Inflammatory macrophage (primary cell): ENCODE measurements at places on chromosomes 12 and 14.

GRCh38 chr12:66971816-66972215 is 292.9 kb upstream of the GRIP1 start:
- DNase-seq: no peak

DNA sequence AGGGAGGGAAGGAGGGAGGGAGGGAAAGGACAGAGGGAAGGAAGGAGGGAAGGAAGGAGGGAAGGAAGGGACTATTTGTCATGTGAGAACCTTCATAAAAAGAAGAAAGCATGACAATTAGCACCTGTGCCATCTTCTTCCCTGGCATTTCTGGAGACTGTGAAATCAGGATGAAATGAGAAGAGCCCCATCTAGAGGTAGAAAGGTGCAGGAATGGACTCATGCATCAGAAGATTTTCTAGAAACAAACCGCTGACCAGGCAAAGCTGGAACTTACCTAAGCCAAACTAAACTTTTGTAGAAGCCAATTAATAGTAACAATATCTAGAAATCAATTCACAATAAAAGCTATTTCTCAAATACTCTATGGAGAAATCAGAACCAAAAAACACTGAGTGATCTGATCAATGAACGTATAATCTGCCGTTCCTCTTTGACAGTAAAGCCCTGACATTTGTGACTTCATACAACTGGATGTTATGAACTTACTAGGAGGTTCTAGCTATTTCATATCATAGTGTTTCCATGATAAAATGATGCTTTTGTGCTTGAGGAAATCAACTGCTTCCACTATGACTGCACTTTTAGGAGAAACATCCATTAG is 24.4 kb upstream of the CRACR2A start:
- peak; percentile 58 for DNase-seq

GRCh38 chr12:90024262-90024661 is 315.6 kb upstream of the ATP2B1 start:
- no peak for DNase-seq

DNA sequence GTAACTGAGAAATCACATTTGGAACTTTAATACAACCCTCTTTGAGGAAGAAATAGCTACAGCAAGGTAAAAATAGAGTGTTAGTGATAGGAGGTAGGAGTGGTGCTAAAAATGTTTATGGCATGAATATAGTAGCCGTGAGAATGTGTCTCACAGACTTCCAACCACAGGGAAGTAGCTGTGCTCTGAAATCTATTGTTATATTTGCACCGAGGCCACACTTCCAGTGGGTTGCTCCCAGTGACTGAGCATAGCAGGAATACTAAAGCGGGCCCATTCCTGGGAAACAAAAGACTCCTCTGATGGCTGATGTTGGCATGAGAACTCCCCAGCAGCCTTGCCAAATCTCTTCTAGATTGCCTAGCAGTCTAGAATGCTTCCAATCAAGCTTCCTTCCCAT is 174.1 kb upstream of the PLXNC1 start:
- DNase-seq: no peak

DNA sequence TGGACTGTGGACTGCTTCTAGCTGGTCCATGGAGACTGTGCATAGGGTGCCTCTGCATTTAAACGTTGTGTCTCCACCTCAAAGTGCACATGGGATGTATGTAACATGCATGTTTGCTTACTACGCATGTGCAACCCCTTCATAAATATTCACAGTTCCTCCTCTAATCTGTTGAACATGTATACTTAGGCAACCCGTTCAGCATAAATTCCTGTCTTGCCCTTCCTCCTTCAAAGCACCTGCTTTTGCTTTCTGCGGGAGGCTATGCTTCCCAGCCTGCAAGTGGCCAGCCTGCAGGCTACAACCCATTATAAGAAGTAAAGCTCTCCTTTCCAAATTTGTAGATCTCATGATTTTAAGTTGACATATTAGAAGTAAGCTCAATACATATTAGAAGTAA is 33.0 kb upstream of the OVCH1 start:
- no peak for DNase-seq

GRCh38 chr12:100472325-100472724 is 1.3 kb upstream of the NR1H4 start:
- no peak for DNase-seq

GRCh38 chr14:36455241-36455627 is 64.8 kb downstream of the NKX2-1 start:
- DNase-seq: no peak

DNA sequence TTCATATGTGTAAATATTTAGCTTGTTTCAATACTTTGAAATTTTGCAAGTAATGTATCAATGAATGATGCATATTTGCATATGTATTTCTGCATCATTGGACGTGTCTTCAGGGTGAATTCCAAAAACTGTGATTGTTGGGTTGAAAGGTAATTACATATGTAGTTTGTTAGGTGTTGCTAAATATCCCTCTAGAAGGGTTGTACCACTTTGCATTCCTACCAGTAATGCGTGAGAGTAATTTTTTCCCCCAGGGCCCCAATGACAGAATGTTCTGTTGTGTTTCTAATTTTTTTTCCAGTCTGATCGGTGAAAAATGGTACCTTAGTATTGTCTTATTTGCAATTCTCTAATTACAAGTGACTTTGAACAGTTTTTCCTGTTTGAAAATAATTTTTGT is 408.9 kb downstream of the NAV3 start:
- DNase-seq: no peak

DNA sequence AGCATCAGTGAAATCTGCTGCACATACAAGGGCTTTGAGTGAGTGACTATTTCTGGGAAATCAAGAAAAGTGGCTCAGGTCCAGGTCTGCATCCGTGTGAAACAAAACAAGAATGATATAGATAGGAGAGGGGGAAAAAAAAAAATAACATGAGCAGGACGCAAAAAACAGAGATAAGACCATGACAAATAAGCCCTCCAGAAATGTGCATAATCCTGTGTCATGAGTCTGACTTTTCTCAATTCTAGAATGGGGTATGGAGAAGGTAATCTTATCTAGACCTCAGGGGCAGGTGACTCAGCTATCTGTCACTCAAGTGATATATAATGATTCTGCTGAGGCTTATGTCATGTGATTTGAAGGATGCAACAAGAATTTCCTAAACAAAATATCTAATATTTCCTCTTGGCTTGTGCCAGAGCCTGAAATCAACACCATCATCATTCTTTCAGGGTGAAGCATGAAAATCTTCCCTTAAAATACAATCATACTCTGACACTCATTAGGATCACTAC is 250.0 kb downstream of the PHLDA1 start:
- no peak for DNase-seq

GRCh38 chr14:54370323-54371198 is 26.2 kb upstream of the CDKN3 start:
- DNase-seq: no peak

- DNase-seq: no peak
Observed at GRCh38 chr14:102891111-102891510, 31.4 kb upstream of the AMN start.

GRCh38 chr12:118326991-118327390 is 45.7 kb downstream of the TAOK3 start:
- no peak for DNase-seq

DNA sequence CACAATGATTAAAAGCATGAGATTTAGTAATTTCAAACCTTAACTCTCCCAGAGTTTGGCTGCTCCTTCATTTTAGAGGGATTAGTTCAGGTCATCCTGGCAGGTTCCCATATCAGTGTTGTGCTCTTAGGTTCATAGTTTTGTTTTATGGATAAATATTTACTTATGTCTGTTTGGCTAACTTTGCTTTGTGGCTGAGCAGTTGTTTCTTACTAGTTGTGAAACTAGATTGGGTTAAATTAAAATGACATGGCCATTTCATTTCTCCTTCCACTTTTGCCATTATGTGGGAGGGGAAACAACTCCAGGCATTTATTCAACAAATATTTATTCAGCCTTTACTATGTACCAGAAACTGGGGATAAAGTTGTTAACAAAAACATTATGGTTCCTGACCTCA is 158.8 kb downstream of the TMTC3 start:
- DNase-seq: no peak

DNA sequence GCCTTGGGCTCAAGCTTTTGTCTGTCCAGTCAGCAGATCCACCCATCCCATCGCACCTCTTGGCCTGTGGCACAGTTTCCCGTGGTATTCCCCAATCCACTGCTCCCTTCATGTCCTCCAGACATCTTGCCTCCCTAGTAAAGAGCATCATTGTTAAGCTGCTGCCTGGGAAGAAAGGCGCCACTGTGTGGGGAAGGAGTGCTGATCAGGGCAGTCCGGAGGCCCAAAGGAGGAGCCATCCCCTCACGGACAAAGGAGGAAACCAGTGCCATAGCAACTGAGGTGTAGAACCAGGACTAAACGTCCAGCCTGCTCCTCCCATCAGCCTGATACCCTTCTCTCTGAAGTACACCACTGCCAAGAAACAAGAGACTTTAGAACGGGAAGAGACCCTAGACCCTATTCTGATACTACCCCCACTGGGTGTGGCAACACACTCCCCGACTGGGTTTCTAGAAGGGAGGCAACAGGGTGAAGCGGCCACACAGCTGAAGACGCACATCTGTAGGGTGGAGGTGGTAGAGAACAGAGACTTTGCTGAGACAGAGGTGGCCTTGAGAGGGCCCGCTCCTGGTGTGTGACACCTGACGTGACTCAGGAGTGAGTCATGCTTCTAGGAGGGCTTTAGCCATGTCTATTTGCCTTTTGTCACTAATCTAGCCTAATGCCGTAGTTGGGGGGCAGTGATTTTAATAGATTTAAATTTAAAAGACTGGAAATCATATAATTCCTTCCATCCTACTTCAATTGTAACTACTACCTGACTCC is 185.0 kb downstream of the DPF3 start:
- no peak for DNase-seq

DNA sequence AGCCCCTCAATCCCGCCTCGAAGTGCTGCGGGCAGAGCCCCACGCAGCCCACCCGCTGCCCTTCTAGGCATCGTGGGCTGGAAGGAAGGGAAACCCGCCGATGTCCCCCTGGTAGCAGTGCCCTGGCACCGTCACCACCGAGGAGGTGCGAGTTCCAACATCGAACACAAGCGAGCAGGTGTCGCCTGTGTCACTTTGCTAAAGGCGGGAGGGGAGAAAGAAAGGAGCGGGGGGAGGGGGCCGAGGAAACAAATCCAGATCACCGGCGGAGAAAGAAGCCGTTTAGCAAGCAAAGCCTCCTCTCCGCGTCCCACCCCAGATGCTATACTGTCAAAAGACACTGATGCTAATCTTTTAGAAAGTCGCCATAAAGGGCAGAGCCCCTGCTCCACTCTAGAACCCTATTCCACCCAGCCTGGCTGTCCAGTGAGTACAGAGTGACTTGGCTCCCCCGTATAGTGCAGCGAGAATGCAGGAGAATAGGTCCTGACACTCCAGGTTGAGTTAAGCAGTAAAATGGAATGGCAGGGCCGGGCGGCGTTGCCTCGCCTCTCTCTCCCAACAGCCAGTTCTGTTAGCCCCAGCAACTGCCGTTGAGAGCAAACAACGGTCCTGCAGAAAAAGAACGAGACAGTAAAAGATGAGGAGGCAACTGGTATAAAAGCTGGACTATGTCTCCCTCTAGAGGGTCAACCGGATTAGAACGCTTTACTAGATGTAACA is 67.9 kb upstream of the USP15 start:
- DNase-seq: peak; percentile 75

GRCh38 chr12:114895827-114896226 is 211.9 kb upstream of the TBX3 start:
- no peak for DNase-seq

GRCh38 chr12:76462668-76463224 is 96.8 kb downstream of the OSBPL8 start:
- no peak for DNase-seq

GRCh38 chr12:130200445-130200844 is 38.2 kb downstream of the FZD10 start:
- DNase-seq: no peak

DNA sequence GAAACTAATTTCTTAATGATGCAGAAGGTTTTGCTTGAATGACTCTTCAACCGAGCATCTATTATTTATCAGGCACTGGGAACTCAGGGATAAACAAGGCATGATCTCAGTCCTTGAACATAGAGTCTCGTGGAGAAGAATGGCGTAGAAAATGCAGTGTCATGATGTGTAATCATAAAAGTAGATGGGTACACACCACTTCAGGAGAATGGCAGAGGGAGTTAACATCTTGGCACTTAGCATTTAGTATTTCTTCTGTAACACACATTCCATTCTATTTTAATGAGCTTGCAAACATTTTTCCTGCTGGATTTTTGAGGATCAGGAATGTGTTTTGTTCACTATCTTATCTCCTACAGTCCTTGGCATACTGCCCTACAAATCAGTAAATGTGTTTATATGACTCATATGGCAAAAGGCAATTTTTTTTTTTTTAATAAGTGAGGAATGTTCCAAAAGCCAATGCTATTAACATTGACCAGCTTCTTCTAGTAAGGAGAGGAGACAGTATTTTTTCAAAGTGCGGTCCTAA is 3.8 kb downstream of the TXNRD1 start:
- peak; percentile 45 for DNase-seq

- peak; percentile 41 for DNase-seq
Observed at GRCh38 chr14:85528897-85529631, 880 bp upstream of the FLRT2 start.

DNA sequence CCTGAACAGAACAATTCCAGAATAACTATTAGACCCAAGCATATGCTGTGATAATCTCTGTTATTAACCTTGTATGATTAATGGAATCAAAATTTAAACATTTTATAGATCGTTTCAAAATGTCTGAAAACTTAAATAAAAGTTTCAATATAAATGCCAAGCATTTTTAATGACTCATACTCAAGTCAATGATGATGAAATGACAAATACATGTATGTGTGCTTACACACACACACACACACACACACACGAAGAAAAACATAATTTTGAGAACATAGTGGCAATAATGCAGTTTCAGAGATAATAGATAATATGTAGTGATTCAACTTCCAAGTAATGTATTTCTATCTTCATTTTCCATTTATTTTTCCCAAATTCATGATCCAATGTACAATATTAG is 384.9 kb upstream of the FOXG1 start:
- no peak for DNase-seq

DNA sequence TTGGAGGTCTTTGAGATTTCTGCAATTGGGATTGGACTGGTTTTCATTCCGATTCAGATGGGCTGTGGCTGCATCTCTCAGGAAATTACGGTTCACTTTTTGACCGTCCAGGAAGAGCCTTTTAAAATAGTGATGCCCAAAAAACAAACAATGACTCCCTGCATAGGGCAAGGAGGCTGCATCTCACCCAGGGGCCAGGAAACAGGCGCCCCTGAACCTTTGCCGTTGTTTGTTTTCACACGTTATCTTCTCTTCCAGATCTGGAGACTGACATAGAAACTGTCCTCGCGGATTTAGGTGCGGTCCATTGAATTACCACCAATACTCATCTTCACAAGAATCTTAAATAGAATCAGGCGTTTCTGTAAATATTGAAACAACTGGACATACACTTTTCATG is 66.0 kb downstream of the FLRT2 start:
- no peak for DNase-seq
